ENCODE measurements at places on chromosomes 11 and 22.

DNA sequence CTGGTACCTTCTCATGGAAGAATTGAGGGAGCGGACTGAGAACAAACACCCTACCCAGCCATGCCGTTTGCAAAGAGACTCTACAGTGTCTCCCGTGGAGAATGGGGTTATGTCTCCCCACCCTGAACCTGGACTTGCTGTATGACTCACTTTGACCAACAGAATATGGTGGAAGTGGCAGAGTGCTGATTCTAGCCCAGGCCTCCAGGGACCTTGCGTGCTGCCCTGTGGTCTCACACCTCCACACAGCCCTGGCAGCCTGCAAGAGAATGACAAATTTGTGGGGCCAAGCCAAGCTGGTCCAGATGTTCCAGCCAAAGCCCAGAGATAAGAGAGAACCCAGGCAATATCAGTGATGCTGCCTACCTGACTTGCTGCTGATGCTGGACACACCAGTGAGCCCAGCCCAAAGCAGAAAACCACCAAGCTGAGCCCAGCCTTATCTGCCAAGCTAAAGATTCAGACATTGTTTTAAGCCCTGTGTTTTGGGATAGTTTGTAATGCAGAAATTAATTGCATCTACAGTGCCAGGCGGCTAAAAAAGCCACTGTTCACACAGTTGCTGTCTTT lies 8.1 kb upstream of the LINC01488 start:
- DNase-seq: no peak

DNA sequence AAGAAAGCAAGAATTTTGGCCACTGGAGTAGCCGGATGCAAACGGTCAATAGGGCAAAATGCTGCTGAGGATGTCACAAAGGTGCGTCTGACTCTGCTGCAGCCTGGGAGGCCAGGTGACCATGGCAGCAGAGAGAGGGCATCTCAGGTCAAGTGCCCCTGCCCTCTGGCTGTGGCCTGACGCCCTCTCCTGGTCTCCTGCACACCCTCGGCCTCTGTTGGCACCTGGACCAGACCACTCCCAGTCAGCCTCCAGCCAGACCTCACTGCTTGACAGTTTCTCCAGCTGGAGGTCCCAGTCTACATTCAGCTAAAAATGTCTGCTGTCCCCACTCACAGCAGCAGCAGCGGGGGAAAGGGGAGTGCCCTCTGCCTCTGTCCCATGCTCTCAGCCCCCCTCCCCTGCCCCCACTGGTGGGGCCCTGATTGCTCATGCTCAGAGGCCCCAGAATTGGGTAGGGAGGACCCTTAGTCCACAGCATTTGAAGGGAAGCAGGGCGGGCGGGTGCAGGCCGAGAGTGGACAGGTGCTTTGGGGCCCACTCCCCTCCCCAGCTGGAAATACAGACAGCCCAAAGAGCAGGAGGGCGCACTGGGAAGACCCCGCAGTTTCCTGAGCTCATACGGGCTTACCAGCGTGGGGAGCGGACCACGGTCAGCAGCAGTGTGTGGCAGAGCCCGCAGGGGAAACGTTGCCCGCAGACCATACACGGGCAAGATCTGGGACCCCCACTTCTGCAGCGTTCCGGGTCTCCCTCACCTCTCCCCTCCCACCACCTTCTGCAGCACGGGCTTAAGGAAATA lies 1.6 kb upstream of the BRSK2 start:
- DNase-seq: no peak

DNA sequence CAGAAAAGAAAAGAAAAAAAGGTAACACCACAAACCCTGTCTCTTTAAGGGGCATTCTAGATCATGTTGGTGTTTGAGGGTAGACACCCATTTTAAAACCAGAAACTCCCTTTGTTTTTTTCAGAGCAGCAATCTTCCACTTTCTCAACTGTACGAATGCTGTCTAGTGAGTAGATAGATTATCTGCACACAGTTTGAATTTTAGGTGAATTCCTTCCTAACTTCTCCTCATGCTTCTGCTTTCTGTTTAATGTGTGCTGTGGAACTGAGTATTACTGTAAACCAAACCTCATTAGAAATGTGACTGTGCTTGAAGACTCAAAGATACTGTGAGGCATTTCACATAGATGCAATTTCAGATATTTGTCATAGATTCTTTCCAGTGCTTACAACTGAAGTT lies 102.4 kb downstream of the PRMT3 start:
- no peak for DNase-seq

DNA sequence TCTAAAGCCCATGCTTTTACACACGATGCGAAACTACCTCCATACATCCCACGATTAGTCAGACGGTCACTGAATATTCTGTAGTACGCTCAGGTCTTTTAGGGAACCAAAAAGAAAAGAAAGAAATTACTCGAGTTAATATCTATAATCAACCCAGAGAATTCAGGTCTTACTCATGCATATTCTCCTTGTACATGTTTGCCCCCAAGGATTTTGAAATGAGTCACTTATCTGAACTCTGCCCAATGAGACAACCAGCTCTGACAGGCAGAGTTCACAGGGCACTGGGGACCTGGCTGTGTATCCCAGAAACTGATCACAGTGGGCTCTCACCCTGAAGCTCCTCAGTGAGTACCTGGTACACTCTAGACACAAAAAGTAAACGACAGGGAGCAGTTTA lies 29.2 kb downstream of the RASSF10 start:
- no peak for DNase-seq

GRCh38 chr11:83680321-83680720 lies 394.2 kb upstream of the CCDC90B start:
- DNase-seq: no peak
